Upper lobe of right lung (tissue), 1 donor: ENCODE measurements at places on chromosomes 2 and 18. TPM values are rescaled to one million over a fixed set of nuclear protein-coding genes. Genes with fewer than 3 reads are reported as not detected.
A peak's percentile ranks its signal among the peaks of the same experiment; 100 is the strongest.

DNA sequence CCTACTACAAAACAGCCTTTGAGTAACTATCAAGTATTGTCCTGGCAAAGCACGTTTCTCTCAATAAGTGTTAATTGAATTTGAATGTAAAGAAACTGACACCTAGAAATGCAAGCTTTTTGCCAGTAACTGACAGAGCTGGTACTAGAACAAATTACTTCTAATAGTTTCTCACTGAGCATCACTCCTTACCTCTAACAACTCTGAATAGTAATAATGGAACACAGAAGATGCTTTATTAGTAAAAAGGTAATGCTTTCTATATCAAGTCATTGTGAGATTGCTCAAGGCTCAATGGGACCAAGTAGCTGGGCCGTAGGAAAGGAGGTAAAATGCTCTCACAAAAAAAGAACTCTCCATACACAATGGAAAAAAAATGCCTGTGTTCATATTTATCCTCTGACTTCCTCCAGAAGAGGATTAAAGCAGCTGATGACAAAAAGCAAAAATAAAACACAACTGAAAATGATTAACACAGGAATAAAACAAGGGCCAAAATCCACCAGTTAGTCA lies 11.8 kb downstream of the RASGRP3 start:
- no peaks in the 10 kb centered on the region for H3K27me3 ChIP-seq
- no peak overlapping the region for H3K4me3 ChIP-seq
- no peaks in the 10 kb centered on the region for H3K36me3 ChIP-seq

RESP18 gene
- not detected for total RNA-seq

LYG1 gene
- total RNA-seq: 1.4 TPM

- no peak overlapping the region for H3K27ac ChIP-seq
- H3K4me3 ChIP-seq: no peak overlapping the region
- H3K27me3 ChIP-seq: no peaks in the 10 kb centered on the region
- H3K4me1 ChIP-seq: no peaks in the 10 kb centered on the region
- no peak for DNase-seq
Observed at GRCh38 chr2:25651066-25651465, 22.3 kb downstream of the DTNB start.

WNT10A gene
- 0.90 TPM for total RNA-seq

DNA sequence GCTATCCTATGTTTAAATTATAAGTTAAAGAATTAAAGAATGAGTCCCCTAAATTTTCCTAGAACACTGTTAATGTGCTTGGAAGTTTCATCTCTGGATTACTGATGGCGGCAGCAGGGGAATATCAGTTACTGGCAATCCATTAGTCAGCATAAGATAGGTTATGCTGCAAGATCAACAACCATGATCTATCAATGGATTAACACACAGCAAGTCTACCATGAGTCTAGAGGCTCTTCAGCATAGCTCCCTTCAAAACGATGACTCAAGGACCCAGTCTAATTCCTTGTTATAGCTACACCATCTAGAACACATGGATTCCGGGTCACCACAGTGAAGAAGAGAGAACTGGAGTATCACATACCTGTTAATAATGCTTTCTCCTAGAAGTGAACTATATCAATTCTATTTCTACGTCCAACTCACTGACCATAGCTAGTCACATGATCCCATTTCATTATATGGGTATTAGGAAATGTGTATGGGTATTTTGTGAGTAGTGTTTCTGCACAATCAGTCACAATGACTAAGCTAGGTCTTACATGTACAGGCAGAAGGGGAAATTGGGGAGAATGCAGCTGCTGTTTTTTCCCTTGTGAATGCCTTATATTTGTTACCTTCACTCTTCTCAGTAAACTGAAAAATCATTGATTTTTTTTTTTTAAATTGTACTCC lies 108.3 kb upstream of the MAPRE2 start:
- no peaks in the 10 kb centered on the region for H3K4me1 ChIP-seq
- no peaks in the 10 kb centered on the region for H3K36me3 ChIP-seq

DNA sequence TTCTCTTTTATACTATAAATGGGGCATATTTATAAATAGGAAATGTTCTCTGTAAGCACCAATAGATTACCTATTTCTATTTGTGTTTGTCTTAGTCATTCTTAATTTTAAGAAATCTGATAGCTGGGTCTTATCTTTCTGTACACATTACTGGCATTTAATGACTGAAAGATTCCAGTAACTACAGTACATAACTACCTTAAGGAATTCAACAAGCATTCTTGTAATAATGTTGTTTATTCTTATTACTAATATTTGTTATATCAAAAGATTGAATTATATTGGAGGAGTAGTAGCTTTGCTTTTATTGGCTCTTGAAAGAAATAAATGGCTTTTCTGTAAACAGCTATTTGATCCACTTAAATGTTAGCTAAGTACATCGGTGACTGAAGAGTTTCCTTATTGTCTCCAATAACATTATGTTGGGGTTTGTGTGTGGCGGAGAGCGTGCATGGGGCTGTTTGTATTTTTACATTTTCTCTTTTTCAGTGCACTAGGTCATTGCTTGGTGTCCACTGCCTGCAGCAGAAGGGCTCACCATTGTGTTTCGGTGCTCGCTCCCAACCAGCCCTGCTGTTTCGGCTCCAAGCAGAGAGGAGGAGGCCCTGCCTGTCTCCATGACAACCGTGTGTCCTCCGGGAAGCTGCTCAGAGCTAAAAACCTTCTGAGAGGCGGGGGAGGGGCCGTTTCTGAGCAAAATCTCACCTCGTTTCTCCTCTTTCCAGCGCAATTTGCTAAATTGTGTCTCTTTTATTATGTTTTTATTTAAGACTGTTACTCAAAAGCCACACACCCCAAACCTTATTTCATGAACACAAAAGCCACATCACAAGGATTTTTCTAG lies 112.5 kb upstream of the SLC38A11 start:
- H3K27ac ChIP-seq: no peak overlapping the region
- no peaks in the 10 kb centered on the region for H3K4me1 ChIP-seq
- no peak for DNase-seq

DNA sequence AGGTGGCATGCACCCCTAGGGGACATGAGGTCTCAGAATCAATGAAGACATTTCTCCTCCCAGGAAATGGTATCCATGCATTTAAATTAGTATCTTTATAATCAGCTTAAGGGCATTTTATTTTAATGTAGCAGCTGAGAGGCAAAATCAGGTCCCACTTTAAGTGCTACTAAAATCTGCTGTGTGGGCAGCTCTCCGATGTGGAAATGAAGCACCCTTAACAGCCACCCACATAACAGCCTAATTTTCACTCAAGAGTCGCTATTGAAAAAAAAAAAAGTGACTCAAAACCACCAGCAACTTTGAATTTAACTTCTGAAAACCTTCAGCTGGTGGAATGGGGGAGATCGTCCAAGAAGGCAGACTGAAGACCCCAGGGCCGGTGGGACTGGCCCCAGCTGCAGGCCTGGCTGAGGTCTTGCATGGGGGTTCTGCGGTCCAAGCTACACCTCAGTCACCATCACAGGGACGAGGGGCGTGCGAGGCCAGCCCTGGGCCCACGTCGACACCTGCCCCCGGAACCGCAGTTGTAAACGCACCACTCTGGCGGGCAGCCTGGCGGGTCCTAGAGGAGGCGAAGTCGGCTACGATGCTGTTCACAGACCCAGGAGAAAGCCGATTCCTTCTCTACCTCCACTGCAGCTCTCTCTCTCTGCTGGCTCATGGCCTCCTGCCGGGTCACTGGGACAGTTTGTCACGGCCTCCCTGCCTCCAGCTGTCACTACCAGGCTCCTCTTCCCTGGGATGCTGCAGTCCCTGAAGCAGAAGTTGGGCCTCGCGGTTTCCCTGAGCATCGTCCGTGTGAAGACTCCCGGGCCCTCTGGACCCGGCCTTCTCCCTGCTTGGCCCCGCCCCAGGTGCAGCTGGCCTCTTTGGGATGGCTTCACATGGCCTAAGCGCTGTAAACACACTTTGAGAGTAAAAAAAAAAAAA lies 111.9 kb downstream of the KCNF1 start:
- H3K27ac ChIP-seq: no peak overlapping the region
- H3K4me3 ChIP-seq: no peak overlapping the region
- H3K36me3 ChIP-seq: no peaks in the 10 kb centered on the region
- no peak for DNase-seq

- DNase-seq: no peak
- H3K4me1 ChIP-seq: peaks cover 11% of the 10 kb centered on the region
- no peaks in the 10 kb centered on the region for H3K36me3 ChIP-seq
- peaks cover 29% of the 10 kb centered on the region for H3K27me3 ChIP-seq
- H3K27ac ChIP-seq: no peak overlapping the region
Observed at GRCh38 chr2:170409164-170409535, 231.2 kb downstream of the MYO3B start.

POLR1A gene
- total RNA-seq: 26.6 TPM

GRCh38 chr2:136818839-136819238 lies 53.5 kb downstream of the THSD7B start:
- H3K27ac ChIP-seq: no peak overlapping the region
- H3K4me1 ChIP-seq: no peaks in the 10 kb centered on the region
- no peak overlapping the region for H3K4me3 ChIP-seq
- DNase-seq: no peak
- H3K27me3 ChIP-seq: no peaks in the 10 kb centered on the region
- H3K36me3 ChIP-seq: no peaks in the 10 kb centered on the region

- no peaks in the 10 kb centered on the region for H3K27me3 ChIP-seq
- H3K4me3 ChIP-seq: no peak overlapping the region
- peak overlapping the region; percentile 6 for H3K27ac ChIP-seq
- H3K36me3 ChIP-seq: no peaks in the 10 kb centered on the region
Observed at GRCh38 chr2:11128243-11128951, 26.9 kb upstream of the SLC66A3 start.

FSHR gene
- total RNA-seq: not detected

GRCh38 chr2:189633392-189633811 lies 27.9 kb upstream of the ASNSD1 start:
- no peaks in the 10 kb centered on the region for H3K27me3 ChIP-seq
- DNase-seq: no peak
- H3K4me3 ChIP-seq: no peak overlapping the region
- H3K4me1 ChIP-seq: peaks cover 3% of the 10 kb centered on the region
- H3K36me3 ChIP-seq: no peaks in the 10 kb centered on the region

- peaks cover 6% of the 10 kb centered on the region for H3K4me1 ChIP-seq
- H3K36me3 ChIP-seq: no peaks in the 10 kb centered on the region
- DNase-seq: no peak
- H3K27ac ChIP-seq: no peak overlapping the region
Observed at GRCh38 chr18:44958455-44958854, 277.8 kb downstream of the SETBP1 start.

HTR2B gene
- total RNA-seq: 2.6 TPM

HOXD8 gene
- total RNA-seq: 2.6 TPM

ADRA2B gene
- total RNA-seq: 0.14 TPM

KCNJ3 gene
- total RNA-seq: not detected

EGR4 gene
- total RNA-seq: not detected

TGFA gene
- total RNA-seq: 9.1 TPM

GRCh38 chr2:177419274-177419673 lies 26.7 kb downstream of the AGPS start:
- no peak overlapping the region for H3K27ac ChIP-seq
- no peak overlapping the region for H3K4me3 ChIP-seq
- DNase-seq: no peak
- no peaks in the 10 kb centered on the region for H3K27me3 ChIP-seq

- H3K4me1 ChIP-seq: no peaks in the 10 kb centered on the region
- no peak overlapping the region for H3K27ac ChIP-seq
- DNase-seq: no peak
Observed at GRCh38 chr2:194514281-194514680, 1142.7 kb upstream of the SLC39A10 start.

DNA sequence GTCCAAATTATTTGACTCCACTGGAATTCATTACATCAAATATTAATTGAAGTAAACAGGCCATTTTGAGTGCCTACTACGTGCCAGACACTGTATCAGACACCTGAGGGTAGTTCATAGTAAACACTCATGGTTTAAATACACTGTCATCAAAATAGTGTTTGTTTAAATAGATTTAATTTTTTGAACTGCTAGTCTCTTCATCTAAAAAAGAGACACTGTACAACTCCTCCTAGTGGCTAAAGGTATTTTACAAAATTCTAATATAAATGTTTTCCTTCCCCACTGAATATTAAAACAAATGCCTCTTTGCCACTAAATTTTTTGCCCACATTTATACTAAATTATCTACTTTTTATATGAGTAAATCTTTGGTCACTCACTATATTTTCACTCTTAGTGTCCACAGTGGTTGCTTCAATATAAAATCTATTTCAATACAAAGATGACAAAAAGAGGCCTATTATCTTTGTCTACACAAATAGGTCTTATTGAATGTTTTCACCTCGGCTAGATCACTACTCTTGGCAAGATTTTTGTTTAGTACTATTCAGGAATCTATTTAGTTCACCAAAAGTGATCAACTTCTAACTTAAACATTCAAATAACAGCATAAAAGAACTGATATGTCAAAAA lies 122.1 kb downstream of the TMEM247 start:
- no peaks in the 10 kb centered on the region for H3K27me3 ChIP-seq
- DNase-seq: no peak
- no peaks in the 10 kb centered on the region for H3K36me3 ChIP-seq
- no peaks in the 10 kb centered on the region for H3K4me1 ChIP-seq

MC5R gene
- total RNA-seq: not detected

GRCh38 chr18:3234457-3234856 lies 13.1 kb upstream of the MYL12A start:
- no peaks in the 10 kb centered on the region for H3K27me3 ChIP-seq
- no peak overlapping the region for H3K27ac ChIP-seq
- no peaks in the 10 kb centered on the region for H3K4me1 ChIP-seq
- H3K4me3 ChIP-seq: no peak overlapping the region
- no peaks in the 10 kb centered on the region for H3K36me3 ChIP-seq
- DNase-seq: no peak

DNA sequence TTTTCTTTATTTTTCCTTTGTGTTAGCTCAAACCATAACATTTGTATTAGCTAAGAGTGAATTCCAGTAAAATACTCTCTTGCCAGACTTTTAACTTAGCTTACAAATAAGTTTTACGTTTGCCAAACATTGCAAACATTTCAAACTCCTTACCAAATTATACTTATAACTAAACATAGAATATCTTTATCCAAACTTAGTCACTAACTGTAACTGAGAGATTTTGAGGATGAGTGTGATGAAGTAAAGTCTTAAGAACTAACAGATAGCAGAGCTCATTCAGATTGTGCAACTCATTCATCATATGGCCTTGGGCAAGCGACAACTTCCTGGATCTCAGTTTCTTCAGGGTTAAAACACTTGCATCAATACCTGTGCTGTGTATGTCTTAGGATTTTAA lies 533.7 kb downstream of the TDRD15 start:
- H3K4me1 ChIP-seq: no peaks in the 10 kb centered on the region
- H3K27me3 ChIP-seq: no peaks in the 10 kb centered on the region
- H3K36me3 ChIP-seq: no peaks in the 10 kb centered on the region

TMEM37 gene
- total RNA-seq: 23.8 TPM

DNA sequence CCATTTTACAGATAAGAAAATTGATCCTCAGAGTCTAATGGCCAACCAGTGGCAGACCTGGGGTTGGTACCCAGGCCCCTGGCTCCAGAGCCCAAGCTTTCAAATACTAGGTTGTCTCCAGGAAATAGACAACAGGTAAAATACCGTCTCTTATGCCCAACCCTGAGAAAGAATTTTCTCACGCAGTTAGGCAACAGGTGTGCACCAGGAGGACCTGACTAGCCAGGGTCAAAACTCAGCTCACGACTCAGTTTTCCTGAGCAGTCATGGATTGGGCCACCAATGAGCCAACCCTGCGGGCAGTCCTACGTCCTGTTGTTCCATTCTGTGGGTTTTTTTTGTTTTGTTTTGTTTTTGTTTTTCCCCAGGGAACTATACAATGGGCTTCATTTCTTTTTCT lies 13.5 kb downstream of the TRIB2 start:
- H3K4me1 ChIP-seq: peaks cover 66% of the 10 kb centered on the region
- no peak overlapping the region for H3K27ac ChIP-seq
- DNase-seq: no peak
- H3K4me3 ChIP-seq: no peak overlapping the region

THUMPD2 gene
- 10.7 TPM for total RNA-seq
